ENCODE measurements at places on chromosomes 6 and 20.
A peak's percentile ranks its signal among the peaks of the same experiment; 100 is the strongest.

- no peak for DNase-seq
These were observed 25.5 kb downstream of the C6orf15 start for GRCh38 chr6:31086788-31087440.

DNA sequence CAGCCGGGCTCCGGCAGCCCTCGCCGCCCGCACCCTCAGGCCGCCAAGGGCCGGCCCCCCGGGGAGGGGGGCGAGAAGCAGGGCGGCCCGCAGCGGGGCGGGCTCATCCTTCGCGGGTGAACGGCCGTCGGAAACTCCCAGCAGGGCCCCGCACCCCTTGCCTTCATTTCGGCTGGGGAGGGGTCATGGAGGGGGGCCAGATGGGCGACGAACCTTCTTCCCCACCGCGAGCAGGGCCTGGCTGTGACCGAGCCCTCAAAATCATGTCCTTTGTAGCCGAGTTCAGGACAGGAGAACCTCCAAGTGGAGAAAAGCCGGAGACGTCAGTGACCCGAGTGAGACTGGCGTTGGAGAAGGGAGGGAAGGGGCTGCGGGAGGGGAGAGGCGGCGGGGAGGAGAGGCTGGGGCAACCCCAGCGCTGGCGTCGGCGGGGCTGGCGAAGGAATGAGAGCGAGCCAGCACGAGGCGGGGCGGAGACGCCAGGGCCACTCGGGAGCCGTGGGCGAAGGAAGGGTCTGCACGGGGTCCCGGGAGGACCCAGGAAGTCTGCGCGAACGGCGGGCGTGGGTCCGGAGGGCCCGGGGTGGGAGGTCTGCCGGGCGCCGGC, 571 bp upstream of the FOXC1 start:
- no peak for DNase-seq

- DNase-seq = no peak
These were observed 1.5 kb upstream of the TAAR6 start for GRCh38 chr6:132568611-132569010.

DNA sequence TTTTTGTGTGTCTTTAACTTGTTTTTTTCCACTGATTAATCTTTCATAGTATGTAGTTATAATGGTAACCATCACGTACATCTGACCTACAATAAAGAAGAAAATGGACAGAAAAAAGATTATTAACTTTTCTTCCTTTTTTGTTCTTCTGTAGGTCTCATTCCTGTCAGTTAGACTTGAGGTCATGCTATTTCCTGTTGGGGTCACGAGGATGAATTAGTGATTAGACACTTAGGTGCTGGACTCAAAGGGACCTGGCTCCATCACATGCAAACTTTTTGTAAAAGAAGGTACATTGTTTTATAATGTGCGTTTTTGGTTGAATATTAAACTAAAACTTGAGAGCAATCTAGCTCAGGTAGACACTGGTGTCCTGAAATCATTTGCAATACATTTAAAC, 14.8 kb downstream of the MARCKS start:
- DNase-seq = no peak

DNA sequence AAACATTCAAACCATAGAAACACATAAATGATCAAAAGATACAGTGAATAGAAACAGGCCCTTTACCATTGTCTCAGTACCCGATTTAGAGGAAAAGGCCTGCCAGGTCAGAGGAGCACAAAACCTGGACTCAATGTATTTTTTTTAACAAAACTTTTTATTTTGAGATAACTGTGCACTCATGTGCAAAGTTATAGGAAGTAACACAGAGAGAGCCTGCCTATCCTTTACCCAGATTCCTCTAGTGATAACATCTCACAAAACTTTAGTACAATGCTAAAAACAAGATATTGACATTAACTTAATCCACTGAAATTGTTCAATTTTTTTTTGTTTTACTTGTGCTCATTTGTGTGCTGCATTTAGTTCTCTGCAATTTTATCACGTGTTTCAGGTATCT, 36.8 kb upstream of the SAMD3 start:
- DNase-seq = no peak

- peak; percentile 74 for DNase-seq
These were observed 814.8 kb downstream of the MAFB start for GRCh38 chr20:39874049-39874893.

DNA sequence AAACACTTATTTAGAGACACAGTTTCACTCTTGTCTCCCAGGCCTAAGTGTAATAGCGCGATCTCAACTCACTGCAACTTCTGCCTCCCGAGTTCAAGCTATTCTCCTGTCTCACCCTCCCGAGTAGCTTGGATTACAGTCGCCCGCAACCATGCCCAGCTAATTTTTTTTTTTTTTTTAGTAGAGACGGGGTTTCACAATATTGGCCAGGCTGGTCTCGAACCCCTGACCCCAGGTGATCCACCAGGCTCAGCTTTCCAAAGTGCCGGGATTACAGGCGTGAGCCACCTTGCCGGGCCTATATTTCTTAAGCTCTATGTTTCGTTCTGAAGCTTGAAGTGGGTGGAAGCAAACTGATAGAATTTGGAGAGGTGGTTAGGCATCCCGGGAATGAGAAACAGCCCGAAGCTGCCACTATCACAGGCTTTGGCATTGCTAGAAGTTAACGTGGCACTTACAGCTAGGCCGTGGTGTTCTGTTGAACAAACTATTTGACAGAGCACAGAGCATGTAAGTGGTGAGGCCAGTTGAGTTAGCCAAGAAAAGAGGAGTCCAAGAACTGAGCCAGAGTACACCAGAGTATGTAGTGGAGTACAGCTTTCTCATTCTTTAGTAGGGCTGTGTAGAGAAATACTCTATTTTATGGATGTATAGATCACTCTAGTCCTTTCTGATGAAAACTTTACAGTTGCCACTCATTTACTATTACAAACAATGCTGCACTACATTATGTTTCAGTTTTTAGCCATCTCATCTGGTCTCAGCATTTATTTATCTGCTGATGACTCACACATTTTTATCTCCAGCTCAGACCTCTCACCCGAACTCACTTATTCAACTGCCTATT, 62.0 kb upstream of the HFE start:
- no peak for DNase-seq

- no peak for DNase-seq
These were observed 1.7 kb upstream of the GMPR start for GRCh38 chr6:16236631-16237199.

DNA sequence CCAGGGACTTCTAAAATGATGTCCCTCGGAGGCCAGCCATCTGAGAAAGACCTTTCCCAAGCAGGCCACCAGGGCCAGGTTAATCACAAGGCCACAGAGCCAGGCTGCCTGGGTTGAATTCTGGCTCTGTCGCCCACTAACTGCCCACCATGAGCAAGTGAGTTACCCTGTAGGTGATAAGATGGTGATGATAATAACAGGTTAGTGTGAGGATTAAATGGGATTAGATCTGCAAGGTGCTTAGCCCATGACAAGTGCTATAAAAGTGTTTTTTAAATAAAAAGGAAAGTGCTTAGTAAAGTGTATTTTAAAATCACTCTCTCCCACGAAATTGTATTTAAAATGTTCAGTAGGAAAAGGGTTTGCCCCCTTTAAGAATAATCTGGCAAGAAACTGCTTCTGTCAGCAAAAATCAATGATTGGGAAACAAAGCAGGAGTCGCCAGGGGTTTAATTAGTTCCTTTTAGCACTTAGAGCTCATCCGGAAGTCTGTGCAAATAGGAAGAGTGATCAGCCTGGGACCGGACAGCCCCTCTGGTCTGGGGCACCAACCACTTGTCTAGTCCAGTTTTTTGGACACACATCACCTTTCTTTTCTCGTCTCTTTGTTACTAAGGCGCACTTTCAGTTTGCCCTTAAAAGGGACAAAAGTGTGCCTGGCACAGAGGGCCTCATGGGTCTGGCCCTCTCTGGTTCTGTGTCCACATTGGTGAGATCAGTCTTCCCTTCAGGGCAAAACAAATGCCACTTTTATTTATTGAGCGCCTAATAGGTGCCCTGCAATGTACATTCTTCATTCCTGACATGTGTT, 150.4 kb downstream of the GRM4 start:
- DNase-seq = no peak

DNA sequence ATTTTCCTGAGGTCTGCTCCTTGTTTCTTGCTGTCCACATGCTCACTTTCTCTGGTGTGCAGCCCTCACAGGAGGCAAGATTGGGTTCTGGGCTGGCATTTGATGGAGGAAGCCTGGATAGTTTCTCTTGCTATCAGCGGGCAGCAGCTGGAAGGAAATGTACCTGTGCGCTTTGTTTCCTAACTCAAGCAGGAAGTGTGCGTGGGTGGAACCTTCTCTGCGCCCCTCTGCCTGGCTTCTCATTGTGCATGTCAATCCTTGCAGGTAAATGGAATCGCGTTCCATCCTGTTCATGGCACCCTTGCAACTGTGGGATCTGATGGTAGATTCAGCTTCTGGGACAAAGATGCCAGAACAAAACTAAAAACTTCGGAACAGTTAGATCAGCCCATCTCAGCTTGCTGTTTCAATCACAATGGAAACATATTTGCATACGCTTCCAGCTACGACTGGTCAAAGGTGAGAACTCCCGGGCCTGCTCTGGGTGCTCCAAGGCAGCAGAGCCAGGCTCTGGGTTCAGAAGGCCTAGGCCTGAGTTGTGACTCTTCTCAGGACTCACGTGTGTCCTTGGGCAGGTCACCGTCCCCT, 16.8 kb upstream of the RBM38 start:
- no peak for DNase-seq

DNA sequence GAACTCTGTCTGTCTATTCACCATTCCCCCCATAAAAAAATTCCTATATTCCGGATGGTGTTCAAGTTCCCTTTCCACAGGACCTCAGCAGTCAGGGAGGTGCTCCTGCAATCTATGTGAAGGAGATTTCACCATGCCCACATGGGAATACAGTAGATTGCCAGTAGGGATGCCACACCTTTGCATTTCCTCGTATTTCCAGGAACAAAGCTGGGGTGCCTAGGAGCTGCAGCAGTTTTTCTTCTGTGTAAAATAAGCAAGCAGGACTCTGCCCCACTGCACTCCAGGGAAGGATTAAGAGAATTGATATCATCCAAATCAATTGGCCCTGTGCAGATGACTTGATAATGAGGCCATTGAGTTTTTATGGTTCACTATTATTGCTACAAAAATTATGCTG, 7.4 kb upstream of the KIF16B start:
- DNase-seq = no peak

GRCh38 chr6:14386668-14387067, 269.1 kb downstream of the CD83 start:
- DNase-seq = no peak

DNA sequence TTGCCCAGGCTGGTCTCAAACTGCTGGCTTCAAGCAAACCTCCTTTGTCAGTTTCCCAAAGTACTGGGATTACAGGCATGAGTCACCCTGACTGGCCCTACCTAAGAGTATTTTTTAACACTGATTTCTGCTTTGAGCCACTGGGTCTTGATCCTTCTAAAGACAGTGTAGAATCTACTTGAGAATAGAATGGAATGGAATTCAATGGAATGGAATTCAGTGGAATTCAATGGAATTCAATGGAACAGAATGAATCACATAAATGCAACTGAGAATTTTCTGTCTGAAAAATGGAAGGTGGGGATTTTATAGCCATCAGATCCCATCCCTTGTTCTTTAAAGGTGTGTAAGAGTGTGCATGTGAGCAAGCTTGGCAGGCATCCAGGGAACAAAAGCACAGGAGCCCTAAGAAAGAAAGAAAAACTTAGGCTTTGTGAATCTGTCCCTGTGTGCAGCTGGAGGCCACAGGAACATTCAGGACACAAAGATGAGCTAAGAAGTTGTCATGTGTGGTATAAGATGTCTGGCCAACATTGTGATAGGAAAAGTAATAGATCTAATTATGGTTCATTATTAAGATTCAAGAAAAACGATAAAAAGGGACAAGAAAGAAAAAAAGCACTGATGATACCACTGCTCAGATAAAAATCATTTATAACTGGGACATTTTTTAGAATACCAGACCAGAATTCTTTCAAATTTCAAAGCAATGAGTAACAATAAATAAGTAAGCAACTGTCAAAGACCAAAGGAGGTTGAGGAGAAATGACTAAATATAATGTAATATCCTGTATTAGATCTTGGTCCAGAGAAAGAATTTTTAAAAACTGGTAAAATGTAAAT, 681.0 kb upstream of the GJE1 start:
- peak; percentile 21 for DNase-seq

DNA sequence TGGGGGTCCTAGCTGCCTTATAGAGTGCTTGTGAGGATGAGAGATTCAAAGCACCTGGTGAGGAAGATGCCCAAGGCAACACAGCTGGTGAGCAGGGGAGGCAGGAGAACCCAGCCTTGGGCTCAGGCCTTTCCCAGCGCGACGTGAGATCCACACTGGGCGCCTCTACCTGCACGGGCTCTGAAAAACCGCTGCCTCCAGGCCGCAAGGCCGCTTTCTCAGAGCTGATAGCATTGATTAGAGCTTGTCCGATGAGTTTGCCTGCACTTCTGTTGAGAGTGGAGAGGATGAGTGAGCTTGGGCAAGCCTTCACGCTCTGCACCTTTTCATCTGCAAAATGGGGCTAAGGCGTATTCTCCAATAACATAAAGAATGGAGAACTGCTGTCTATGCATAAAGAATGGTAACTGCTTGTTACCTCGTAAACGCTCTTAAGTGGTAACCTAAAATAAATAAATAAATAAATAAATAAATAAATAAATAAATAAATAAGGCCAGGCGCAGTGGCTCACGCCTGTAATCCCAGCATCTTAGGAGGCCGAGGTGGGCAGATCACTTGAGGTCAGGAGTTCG, 916 bp downstream of the PABPC1L start:
- DNase-seq = no peak

GRCh38 chr20:47934761-47935160, 149.5 kb upstream of the SULF2 start:
- no peak for DNase-seq

DNA sequence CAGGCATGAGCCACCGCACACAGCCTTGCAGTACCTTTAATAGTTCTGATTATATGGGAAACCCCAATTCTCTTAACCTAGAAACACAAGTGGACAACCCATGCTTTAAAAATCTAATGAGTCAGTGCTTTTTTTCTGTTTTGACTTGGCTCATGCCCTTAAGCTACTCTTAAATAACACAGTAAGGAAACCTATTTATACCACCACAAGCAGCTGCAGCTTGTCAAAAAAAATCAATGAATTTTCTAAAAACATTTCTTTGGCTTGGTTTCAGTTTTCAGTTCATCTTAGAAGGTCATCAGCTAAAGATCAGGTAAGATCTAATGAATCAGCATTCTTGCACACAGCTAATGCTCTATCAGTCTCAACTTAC, 124.1 kb upstream of the DST start:
- DNase-seq = no peak

- DNase-seq = no peak
These were observed at the start of gene HLA-F for GRCh38 chr6:29723262-29723665. TSS of gene HLA-F (plus strand) at chr6:29723434. CDS start at chr6:29723464, 30 bp downstream.

GRCh38 chr6:34374069-34374468, 18.4 kb downstream of the NUDT3 start:
- no peak for DNase-seq

GRCh38 chr6:113433335-113433991, 423.7 kb upstream of the MARCKS start:
- DNase-seq = no peak

DNA sequence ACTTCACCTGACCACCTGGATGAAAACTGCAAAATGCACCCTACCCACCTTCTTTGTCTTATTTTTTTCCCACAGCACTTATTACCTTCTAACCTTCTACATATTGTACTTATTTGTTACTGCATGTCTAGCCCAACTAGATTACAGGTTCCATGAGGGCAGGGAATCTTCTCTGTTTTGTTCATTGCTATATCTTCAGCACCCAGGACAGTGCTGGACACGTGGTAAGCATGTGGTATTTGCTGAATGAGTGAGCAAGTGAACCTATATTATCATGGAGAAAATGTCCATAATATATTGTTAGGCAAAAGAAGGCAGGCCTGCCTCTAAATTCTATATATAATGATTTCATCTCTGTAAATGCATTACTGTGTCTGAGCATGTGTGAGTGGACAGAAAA, 107.0 kb downstream of the TRERF1 start:
- DNase-seq = no peak
